Central memory CD8-positive, alpha-beta T cell (primary cell): ENCODE measurements at places on chromosomes 5 and 9.

DNA sequence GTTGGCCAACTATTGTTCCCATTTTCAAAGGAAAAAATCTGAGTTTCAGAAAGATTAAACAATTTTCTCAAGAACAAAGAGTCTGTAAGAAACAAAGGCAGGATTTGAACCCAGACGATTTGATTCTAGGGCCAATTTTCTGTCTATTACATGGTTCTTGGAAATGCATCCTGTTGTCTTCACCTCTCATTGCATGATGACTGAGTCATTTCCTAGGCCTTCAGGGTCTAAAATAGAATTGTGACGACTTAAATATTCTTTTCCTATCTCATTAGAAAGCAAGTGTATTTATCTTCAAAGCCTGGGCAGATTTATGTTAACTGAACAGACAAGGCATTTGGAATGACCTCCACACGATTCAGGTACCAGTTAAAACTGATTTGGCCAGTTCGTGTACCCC is 512.9 kb downstream of the NTRK2 start:
- no peak for DNase-seq

DNA sequence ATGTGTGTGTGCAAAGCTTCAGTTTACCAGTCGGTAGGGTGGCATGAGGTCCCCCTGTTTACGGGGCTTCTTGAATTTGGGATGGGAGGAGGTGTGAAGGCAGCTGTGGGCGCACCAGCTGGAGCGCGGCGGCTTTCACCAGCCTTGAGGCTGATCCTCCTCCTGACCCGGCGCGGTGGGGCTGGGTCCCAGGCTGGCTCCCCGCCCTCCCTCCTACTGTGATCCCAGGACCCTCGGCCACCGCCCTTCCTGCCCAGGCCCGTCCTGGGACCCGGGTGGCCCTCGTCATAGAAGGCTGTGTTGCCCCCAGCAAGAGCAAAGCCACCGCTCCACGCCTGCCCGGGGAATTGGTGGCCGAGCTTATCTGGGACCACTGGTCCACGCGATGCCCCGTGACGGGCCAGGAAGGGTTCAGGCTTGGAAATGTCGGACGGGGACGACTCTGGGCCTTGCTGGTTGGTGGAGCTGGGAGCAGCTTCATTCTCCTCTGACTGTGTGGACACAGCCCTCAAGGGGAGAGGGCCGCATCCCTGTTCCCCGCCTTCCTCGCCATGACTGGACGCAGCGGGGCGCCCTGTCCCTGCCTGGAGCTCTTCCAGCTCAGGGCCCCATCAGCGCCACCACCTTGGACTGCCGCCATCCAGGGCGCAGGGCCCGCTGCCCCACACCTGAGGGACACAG is 271.1 kb upstream of the IRX1 start:
- no peak for DNase-seq

GRCh38 chr5:52760695-52761366 is 26.9 kb upstream of the ITGA1 start:
- no peak for DNase-seq

GRCh38 chr5:13250464-13251291 is 693.8 kb downstream of the DNAH5 start:
- DNase-seq = no peak

DNA sequence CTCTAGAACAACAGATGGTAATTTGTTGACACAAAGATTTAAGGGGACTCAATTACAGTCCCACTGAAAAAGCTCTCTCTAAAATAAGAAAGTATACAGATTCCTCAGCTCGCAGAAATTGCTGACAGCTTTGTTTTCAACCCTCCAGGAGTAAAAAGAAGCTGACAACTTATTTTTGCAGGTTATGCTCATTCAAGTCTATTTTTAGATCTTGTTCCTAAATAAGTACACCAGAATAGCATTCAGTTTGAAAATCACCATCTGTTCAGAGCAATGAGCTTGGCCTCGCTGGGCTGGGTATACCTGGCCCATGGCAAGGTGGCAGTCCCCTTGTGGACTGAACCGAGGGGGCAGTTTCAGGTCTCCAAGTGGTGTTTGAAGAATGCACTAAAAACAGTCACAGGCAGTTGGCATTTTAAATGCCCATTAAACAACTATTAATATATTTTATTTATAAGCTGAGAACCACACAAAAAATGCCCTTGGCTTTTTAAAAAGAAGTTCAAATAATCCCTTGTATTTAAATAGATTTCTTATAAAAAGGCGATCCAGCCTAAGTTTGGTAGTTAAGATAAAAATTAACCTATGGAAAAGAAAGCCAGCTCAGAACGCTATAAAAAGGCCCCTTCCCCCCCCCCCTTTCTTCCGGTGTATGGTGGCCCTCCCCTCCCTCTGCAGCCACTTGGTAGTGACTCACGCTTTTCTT is 169.2 kb downstream of the AUH start:
- DNase-seq = no peak

GRCh38 chr9:137880160-137880975 is 2.8 kb downstream of the CACNA1B start:
- DNase-seq = no peak

- DNase-seq = no peak
These were observed 6.2 kb upstream of the DTWD2 start for GRCh38 chr5:118994595-118994994.

DNA sequence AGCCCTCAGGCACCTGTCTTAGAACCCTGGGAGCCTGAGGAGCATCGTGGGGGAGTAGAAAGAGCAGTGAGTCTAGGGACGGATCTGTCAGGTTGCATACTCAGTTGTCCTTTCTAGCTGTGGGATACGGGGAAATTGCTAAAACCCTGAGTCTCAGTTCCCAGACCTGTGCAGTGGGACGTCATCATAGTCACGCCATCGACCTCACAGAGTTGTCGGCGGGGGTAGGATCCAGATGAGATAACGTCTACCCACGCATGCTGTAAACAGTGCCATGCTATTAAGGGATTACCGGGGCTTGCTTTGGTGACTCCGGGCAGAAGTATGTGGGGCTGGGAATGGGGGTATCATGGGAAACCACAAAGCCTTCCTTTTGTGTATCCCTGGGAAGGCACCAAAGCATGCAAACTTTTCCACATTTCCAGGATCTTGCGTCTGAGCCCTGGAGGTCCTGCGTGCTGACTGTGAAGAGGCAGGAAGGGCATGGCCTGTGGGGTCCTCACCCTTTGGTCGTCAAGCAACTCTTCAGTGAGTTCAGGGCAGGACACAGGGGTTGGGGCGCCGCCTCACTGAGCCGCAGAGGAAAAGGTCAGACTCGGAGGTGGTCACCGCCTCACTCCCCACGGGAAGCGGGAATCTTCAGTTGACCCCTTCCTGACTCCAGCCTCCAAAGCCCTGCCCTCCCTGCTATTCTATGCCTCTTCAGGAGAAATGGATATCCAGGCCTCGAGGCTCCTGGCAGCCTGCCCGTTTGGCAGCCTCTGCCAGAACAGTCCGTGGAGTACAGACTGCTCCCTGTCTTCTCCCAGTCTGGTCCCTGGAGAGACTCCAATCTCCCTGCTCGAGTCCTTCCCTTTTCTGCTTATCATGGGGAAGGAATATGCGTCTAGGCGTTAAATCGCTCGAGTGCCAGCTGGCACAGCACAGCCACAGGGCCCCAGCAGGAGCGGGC is 186.8 kb upstream of the KLF9 start:
- DNase-seq = no peak

DNA sequence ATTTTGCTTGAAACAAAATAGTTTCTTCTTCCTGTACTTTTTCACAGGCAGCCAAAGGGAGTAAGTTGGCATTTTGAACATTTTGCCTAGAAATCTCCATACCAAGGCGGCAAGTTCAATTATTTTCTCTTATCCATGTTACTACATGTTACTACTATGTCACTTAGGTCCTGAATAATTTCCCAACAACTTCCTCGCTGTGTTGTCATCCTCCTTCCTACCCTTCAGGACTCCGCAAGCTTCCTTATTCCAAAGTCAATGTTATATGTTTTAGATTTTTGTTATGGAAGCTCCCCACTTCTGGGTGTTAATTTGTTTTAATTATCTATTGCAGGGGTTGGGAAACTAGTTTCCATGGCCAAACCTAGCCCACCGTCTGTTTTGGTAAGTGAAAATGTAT is 9.9 kb upstream of the B4GALT1 start:
- no peak for DNase-seq

- DNase-seq = no peak
These were observed 18.3 kb upstream of the ERAP1 start for GRCh38 chr5:96826071-96826470.

- no peak for DNase-seq
These were observed 97.2 kb downstream of the SH3TC2 start for GRCh38 chr5:148965511-148966265.

DNA sequence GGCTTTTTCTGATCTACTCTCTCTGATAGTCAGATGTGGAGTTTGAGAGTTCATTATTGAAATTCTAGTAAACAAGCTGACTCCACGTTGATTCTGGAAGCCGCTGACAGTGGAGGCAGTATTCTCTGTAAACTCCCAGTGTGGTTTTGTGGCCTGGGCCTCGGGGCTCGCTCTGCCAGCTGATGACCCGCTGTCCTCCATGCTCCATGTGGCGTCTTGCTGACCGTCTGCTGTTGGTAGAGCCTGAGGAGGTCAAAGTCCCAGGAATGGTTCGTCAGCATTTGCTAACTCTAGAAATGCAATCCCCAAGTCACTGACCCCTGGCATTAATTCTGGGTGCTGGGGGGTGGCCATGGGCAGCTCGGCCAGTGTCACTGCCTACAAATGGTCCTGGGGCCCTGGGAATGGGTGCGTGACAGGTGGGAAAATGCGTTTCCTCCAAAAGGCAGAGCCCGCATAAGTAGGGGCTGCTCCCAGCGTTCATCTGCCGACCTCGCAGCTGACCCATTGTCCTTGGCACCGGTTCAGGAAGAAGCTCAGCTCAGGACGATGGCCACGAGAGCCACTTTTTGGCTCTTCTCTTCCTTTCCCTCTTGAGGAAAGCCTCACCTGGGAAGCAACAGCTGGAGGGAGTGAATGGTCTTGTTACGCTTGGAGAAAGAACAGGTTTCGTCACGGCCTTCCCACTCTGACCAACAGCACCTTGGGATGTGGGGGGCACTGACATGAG is 55.1 kb downstream of the MRPL36 start:
- no peak for DNase-seq

DNA sequence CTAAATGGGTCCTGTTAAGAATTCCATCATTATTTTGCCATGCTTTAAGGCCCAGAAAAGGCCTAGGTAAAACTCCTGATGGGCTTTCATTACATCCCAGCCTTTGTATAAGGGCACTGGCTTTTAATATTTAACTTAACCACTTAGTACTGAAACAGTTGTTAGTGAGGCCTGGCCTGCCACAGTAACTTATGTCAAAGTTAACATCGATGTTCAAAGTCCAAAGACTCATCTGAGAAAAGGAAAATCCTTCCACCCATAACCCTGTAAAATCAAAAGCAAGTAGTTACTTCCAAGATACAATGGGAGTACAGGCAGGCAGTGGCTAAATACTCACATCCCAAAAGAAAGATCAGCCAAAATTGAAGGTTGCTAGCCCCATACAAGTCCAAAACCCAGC is 15.0 kb upstream of the UGT3A1 start:
- no peak for DNase-seq

- no peak for DNase-seq
These were observed 44.4 kb downstream of the AK8 start for GRCh38 chr9:132833550-132834121.

DNA sequence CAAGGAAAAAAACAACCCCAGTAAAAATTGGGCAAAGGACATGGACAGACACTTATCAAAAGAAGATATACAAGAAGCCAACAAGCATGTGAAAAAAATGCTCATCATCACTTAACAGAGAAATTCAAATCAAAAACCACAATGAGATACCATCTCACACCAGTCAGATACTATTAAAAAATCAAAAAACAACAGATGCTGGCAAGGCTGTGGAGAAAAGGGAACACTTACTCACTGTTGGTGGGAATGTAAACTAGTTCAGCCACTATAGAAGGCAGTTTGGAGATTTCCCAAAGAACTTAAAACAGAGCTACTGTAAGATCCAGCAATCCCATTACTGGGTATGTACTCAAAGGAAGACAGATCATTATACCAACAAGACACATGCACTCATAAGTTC is 157.4 kb downstream of the EDIL3 start:
- no peak for DNase-seq

DNA sequence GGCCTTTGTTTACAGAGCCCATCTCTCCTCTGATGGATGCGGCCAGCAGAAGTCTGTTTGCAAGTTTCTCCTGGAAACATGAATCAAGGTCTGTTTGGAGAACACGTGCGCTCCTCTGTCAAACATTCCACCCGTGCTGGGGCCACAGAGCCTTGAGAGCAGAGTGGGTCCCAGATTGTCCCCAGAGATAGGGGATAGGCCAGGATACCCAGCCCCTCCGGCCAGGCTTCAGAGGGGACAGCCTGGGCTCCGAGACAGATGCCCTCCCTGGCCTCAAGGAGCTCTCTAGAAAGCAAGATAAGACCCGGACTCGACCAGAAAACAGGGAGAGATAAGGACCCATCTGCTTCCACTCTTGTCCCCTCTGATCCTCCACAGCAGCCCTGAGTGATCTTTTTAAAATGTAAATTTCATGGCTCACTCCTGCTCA is 40.4 kb upstream of the HAND1 start:
- no peak for DNase-seq

DNA sequence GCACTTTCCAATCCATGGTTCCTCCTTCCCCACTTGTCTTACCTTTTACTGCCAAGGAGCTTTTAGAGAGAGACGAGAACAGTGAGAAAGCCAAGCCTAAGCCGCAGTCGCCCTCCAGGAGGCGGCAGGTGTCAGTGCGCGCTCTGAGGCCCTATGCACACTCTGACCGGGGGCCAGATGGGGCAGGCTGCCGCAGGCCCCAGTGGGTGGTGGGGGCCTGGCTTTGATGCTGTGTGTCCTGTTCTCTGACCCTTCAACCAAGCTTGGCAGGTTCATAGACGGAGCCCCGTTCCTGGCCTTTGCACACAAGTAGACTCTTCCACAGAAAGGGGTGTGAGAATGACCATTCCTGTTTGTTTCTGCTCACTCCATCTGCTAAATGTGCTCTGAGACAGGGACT is 77.3 kb downstream of the WNK2 start:
- no peak for DNase-seq

DNA sequence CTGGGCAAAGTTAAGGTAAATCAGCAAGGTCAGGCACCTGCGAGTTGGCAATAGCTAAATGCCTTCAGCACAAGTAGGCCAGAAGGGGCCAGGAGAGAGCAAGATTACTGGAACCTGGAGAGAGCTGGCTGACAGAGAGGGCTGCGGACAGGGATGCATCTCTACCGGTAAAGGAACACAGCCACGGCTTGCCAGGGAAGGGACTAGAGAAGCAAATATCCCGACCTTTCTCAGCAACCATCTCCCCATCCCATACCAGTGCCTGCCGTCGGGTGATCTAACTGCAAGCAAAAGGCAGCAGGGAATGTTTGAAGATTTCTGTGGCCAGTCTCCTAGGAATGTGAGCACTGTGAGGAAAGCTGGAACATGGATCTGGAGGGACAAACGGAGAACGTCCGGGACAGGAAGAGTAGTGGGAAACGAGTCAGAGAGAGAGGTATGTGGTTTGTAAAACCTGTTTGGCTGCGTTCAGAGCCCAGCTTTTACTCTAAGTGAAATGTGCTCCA is 15.9 kb upstream of the ABLIM3 start:
- no peak for DNase-seq

- no peak for DNase-seq
These were observed 60.2 kb downstream of the MELK start for GRCh38 chr9:36632892-36633291.
